Neuronal stem cell (in vitro differentiated cells): ENCODE measurements at places on chromosomes 12 and 14.

GRCh38 chr12:19382111-19382526 lies 57.2 kb upstream of the AEBP2 start:
- DNase-seq = no peak

- no peak for DNase-seq
These were observed 24.3 kb downstream of the PPP1CC start for GRCh38 chr12:110718222-110718908.

GRCh38 chr12:88306471-88307069 lies 164.5 kb downstream of the TMTC3 start:
- no peak for DNase-seq

- DNase-seq = no peak
These were observed 120.4 kb downstream of the STAB2 start for GRCh38 chr12:103707446-103707845.

GRCh38 chr12:103401421-103401820 lies 94.3 kb downstream of the C12orf42 start:
- no peak for DNase-seq

DNA sequence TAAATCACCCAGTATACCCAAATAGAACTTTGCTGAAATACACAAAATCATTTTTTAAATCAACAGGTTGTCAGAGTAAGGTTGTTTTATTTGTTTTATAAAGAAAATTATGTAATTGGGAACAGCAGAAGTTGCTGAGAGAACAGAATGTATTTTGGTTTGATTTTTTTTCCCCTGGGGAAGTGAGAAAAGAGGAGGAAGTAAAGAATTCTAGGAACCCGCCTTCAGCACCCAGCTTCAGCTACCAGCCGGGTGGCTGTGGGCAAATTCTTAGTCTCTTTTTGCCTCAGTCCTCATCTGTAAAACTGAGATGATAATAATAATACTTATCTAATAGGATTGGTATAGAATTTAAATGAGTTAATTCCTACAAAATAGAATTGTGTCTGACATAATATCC lies 119.4 kb downstream of the SRGAP1 start:
- no peak for DNase-seq

GRCh38 chr14:38063711-38064320 lies 143.9 kb upstream of the SSTR1 start:
- no peak for DNase-seq

- DNase-seq = no peak
These were observed 16.6 kb downstream of the PITPNM2 start for GRCh38 chr12:123134271-123134671.

- peak; percentile 83 for DNase-seq
These were observed 11.9 kb upstream of the SERPINA4 start for GRCh38 chr14:94548999-94549985.

- DNase-seq = no peak
These were observed 441.4 kb downstream of the EGLN3 start for GRCh38 chr14:33509454-33509853.

- no peak for DNase-seq
These were observed 311.0 kb upstream of the RGS6 start for GRCh38 chr14:71621276-71621675.

GRCh38 chr12:132633901-132634300 lies 15.3 kb downstream of the P2RX2 start:
- DNase-seq = no peak

GRCh38 chr14:22614240-22614799 lies 16.2 kb downstream of the ABHD4 start:
- DNase-seq = no peak

- DNase-seq = no peak
These were observed 1.4 kb downstream of the FAR2 start for GRCh38 chr12:29150462-29150861.

- DNase-seq = no peak
These were observed 120.5 kb downstream of the TMX1 start for GRCh38 chr14:51360592-51360991.

GRCh38 chr12:22318108-22318737 lies 16.3 kb downstream of the ST8SIA1 start:
- no peak for DNase-seq

GRCh38 chr12:2944401-2945047 lies 14.7 kb upstream of the TEAD4 start:
- DNase-seq = peak; percentile 49

- no peak for DNase-seq
These were observed 188.0 kb downstream of the EXOC5 start for GRCh38 chr14:57080691-57081090.

DNA sequence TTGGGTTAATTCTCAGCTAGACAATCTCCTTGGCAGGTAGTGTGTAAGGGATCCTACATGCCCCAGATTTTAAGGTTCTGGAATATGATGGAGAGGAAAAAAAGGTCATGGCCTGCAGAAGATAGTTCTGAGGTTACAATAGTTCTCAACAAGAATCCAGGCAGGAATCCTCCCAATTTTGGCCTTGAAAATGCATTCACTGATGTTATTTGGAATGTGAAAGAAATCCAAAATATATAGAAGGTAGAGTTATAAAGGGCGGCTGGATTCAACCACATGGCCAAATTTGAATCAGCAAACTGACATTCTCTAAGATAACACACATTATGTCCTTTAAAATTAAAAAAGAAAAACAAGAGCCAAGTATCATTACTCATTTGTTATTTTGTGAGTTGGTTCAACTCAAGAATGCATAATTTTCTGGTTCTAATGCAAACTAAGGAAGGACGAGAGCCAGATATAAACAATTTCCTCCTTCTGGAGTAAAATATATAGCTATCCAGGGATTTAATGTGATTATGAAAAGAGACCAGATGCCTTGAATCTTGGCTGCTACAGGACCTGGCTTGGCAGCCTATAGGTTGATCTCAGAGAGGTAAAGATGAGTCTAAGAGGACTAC lies 177.0 kb upstream of the G2E3 start:
- no peak for DNase-seq

DNA sequence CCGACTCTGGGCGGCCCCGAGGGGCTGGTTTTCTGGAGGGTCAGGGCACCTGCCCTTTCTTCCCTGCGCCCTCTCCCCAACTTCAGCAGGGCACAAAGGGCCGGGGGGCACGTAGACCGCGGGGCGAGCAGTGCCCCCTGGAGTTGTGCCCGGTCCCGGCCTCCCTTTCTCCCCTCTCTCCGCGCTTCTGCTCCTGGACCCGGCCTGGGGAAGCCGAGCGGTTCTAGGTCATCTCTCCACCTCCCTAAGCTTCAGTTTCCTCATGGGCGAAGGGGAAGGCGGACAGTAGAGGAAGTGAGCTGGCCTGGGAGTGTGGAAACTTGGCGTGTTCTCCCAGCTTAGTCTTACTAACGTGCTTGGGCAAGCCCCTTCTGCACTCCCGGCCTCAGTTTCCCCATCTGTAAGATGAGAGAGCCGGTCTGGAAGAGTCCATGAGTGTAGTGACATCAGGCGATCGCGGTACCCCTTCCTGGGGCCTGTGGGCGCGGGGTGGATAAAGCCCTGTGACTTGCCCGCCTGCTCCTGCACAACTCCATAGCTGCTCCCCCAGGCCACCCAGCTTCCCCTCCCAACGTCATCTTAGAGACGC lies 158.6 kb upstream of the PARP11 start:
- DNase-seq = no peak

DNA sequence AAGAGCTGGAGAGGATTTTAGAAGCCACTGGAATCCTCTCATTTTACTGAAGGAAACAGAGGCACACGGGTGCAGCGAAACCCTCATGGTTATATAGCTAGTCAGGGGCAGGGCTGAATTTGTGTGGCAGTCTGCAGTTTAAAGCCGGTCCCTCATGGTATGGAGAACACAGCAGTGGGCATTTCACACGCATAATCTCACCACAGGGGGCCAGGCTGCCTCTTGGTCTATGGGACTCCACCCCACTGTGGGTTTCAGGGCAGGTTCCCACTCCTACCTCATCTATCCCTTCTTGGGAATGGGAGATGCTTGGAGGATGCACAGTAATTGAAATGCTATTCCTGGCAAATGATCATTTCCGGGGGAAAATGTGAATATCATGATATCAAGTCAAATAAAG lies 400.6 kb downstream of the RGS6 start:
- no peak for DNase-seq

- DNase-seq = no peak
These were observed 277.9 kb downstream of the SSPN start for GRCh38 chr12:26473291-26473690.

GRCh38 chr12:38601949-38602348 lies 285.4 kb downstream of the ALG10B start:
- DNase-seq = no peak

DNA sequence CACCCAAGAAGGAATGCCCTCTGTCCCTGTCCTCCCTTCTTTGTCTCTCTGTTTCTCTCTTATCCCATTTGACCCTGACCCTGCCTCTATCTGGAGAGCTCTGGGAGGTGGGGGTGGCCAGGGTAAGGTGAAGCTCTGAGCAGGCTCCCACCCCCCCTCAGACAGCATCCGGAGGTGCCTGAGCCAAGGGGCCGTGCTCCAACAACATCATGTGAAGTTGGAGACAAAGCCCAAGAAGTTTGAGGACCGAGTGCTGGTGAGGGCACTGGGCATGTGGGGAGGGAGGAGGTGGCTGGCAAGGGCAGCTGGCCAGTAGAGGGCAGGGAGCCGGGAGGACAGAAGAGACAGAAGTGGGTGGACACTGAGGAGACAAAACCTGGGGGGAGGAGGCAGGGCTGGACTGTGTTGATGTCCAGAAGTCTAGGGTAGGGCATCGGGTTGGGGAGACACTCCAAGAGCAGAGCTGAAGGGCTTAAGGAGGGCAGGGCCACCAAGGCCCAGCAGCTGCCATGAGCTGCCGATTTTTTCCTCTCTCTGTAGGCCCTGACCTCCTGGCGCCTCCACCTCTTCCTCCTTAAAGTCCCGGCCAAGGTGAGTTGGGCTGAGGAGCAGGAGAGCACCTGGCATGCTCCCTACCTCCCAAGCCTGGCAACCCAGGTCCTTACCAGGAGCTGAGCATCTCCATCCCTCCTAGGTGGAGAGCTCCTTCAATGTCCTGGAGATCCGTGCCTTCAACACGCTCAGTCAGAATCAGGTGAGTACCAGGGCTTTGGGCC lies 1.9 kb downstream of the CARMIL3 start:
- no peak for DNase-seq
